ENCODE measurements at places on chromosomes 2 and 18.

GRCh38 chr2:124050833-124051497 lies 25.9 kb downstream of the CNTNAP5 start:
- DNase-seq: no peak

DNA sequence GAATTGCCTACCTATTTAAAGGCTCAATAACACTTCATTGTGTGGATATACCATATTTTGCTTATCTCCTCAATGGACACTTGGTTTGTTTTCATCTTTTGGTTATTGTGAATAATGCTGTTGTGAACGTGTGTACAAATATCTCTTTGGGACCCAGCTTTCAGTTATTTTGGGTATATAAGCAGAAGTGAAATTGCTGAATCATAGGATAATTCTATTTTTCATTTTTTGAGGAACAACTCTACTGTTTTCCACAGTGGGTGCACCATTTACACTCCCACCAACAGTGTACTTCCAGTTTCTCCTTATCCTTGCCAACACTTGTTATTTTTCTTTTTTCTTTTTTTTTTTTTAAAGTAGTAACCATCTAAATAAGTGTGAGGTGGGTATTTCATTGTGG lies 29.0 kb downstream of the PTPN4 start:
- DNase-seq: no peak

DNA sequence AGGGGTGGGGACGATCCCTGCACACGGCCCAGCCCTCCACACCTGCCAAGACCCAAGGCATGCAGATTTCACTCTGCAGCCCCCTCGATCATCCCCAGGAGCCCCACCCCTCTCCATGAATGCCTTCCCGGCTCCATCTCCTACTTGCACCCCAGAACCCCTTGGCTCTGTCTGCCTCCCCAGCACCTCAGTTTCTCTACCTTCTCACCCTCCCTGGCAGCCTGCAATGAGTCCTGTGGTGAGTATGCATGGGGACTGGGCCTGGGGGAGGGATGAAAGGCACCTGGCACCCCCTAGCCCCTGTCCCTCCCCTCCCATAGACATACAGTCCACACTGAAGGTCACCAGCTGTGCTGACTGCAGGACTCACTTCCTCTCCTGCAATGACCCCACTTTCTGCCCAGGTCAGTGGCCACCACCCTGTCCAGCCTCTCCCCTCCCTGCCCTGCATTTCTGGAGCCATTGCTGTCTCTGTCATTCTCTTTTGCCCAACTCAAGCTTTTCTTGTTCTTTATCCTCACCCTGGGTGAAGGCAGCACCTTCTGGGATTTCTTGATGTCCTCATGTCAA lies 1.0 kb downstream of the TEX51 start:
- DNase-seq: no peak

GRCh38 chr2:20588918-20589871 lies 61.7 kb downstream of the HS1BP3 start:
- no peak for DNase-seq

DNA sequence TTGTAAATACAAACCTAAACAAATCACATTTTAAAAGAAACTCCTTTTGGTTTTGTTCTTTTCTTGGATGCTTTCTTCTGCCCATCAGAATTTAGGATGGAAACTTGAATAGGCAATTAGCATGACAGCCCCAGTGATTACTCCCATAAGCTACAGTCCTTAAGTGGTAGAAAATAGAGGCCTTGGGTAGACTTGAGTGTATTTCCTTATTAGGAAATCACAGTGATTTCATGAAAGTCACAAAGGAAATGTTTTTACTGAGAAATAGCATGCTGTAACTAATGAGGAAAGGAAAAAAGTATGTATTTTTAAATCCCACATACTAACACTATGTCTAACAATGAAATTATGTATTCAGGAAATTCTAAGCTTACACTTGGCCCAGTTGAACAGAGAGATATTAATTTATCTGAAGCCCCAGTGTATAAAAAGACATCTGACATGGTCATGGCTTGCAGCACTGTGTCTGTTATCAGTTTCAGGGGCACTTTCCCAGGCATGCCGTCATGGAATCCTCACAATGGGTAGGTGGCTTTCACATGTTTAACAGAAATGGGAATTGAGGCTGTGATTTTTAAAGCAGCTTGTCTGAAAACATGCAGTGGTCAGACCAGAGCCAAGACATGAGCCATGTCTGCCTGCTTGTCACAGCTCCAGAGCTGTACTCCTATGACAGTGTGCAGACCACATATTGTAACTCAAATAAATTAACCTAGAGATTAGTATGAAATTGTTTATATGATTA lies 79.7 kb upstream of the TRIB2 start:
- DNase-seq: no peak

- peak; percentile 96 for DNase-seq
Measured at GRCh38 chr2:38174646-38175423, 98.9 kb upstream of the CYP1B1 start.

DNA sequence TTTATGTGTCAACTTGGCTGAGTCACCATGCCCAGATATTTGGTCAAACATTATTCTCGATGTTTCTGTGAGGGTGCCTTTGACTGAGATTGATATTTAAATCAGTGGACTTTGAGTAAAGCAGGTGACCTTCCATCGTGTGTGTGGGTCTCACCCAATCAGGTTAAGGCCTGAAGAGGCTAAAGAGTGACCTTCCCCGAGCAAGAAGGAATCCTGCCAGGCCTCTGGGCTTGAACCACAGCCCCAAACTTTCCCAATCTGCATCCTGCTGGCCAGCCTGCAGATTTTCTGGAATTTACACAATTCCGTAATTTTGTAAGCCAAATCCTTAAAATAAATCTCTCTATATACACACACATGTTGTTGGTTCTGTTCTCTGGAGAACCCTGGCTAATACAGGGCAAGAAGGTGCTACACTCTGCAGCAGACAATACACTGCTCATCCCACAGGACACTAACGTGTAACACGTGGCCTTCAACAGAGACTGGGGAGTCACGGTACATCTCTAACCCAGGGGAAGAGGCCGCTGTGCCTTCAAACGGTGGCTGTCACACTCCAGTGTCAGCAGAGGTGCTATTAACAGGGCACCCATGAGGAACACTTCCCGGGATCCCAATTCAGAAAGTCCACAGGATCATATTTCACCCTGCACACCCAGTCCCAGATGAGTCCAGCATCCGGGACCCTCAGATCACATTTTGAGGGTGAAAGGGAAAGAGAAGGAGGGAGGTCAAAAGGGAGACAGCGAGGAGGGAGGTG lies 113.1 kb upstream of the ID2 start:
- DNase-seq: no peak

- DNase-seq: no peak
Measured at GRCh38 chr2:23526835-23527790, 142.1 kb downstream of the KLHL29 start.

GRCh38 chr18:72762515-72763122 lies 105.2 kb downstream of the NETO1 start:
- DNase-seq: peak; percentile 50

DNA sequence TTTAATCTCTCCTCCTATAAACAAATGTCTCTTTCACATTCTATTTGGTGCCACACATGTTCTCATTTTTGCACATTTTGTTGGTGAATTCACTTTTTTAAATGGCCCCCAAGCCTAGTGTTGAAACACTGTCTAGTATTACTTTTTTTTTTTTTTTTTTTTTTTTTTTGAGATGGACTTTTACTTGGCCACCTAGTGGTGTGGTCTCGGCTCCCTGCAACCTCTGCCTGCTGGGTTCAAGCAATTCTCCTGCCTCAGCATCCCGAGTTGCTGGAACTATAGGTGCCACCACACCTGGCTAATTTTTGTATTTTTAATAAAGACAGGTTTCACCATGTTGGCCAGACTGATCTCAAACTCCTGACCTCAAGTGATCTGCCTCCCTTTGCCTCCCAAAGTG lies 273.8 kb upstream of the SLC14A2 start:
- DNase-seq: no peak
